Muscle of leg (tissue), 16 donors: ENCODE measurements at places on chromosomes 13 and 19. TPM values are rescaled to one million over a fixed set of nuclear protein-coding genes. Genes with fewer than 3 reads are reported as not detected.

- no peak for DNase-seq
Measured at GRCh38 chr19:7115721-7116120, 46.2 kb downstream of the ZNF557 start.

DNA sequence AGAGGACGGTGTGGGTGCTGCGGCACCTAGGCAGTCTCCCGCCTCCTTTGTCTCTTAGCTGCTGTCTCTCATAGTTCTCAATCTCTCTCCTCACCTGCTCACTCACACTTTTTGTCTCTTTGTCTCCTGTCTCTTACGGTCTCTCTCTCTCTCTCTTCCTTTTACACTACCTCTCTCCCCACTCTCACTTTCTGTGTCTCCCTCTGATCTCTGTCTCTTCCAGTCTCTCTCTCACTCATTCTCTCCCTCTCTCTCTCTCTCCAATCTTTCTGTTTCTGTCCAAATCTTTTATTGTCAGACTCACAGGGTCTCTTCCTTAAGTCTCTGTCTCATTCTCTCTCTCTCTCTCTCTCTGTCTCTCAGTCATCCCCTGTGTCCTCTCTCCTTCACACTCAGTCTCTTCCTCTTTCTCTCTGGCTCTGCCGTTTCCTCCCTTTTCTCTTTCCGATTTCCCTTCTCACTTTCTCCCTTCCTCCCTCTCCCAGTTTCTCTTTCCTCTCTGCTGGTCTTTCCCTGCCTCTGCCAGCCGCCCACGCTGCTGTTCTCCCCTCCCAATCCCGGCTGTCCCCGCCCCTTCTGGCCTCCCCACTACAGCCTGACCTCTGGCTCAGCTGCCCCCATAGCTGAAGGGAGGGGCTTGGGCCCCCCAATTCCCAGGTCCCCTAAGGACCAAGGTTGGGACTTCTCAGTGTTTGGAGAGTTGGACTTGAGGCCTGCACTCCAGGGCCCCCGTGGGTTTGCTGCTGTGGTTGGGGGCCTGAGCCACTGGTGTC lies at the start of gene PLEKHA4:
PLEKHA4 (minus strand) TSS at position 504 of the 773 bp plus-strand sequence. CDS start 997 bp downstream, outside the sequence.
- DNase-seq = peak; percentile 91

GRCh38 chr19:19407633-19407930 lies 2.1 kb downstream of the GATAD2A start:
- DNase-seq = no peak

DNA sequence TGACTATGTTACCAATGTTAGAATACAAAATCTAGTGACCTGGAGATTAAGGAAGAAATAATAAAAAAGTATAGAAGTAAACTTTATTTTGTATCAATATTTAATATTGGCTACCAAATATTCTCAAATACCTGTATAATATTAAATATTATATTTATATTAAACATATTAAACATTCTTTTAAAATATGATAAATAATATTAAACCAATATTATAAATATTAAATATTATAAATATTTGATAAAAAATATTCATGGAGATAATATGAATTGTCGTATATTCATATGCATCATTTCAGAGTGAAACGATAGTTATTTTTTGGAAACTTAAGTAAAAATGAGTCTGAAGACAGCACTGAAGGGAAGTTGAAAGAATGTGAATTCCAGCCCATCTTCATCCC lies 571.2 kb upstream of the KLF12 start:
- no peak for DNase-seq

GRCh38 chr19:38921420-38922274 lies 8.9 kb downstream of the SARS2 start:
- DNase-seq = no peak

- no peak for DNase-seq
Measured at GRCh38 chr13:112715715-112716460, 26.1 kb downstream of the ATP11A start.

DNA sequence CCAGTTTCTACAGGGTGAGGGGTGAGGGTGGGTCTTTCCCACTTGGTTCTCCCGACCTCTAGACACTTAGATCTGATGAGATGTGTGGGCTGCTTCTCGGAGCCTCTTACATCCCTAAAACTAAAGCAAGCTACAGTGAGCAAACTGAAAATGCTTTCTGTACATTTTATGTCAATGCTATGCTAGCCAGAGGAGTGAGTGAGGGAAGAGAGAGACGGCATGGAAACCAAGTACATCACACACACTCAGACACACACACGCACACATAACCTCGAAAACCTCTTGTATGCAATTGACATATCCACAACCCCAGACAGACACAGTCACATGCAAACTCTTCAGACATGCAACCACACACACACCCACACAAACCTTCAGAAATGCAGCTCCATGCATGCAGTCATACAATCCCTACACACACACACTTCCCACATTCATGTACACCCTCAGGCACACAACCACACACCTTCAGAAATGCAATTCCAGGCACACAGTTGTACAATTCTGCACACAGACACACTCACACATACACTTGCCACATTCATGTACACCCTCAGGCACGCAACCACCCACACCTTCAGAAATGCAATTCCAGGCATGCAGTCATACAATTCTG lies 1.4 kb downstream of the SLC1A6 start:
- no peak for DNase-seq

DNA sequence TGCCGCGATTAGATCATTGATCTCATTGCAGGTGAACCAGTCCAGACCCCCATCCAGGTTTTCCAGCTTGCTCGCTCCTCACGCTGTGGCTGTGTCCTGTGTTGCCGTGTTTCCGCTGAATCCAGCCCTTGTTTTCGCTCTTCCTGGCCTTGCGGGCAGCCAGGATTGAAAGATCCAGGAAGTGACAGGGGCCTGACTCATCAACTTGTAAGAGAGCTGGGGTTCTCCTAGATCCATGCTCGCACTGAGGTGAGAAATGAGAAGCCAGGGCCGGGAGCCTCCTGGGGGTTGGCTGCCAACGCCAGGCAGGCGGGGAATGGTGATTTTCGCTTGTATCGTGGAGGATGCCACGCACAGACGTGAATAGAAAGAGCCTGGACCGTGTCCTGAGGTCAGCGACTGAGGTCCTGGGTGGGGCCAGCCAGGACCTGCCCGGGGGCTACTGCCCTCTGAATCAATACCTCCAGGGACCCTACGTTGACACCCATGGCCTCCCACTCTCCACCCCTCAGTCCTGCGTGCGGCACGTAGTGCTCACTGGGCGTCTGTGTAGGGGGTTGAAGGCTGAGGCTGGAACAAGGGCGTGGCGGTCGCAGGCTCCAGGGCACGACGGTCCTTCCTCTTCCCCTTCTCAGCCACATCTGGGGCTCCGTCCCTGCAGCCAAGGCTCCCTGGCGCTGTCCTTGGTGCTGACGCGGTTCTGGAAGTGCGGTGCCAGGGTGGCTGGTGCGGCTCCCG lies 7.3 kb upstream of the PTPRH start:
- DNase-seq = peak; percentile 91

DNA sequence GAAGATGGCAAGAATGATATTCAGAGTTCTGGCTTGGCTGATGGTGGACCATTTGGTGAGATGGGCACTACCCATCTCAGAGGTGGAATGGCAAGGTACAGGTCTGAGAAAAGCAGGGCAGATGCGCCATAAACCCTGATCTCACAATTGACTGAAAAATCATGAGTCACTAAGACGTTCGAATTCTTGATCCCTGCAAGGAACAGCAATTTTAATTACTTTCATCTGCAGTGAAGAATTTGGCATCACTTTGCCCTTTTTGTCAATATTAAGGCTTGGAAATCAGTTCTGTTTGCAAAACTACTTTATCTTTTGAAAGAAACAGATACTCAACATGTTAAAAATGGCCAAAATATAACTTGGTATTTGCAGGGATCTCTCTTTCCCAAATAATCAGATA lies 38.1 kb downstream of the HTR2A start:
- no peak for DNase-seq

GRCh38 chr19:45762870-45763631 lies 6.0 kb downstream of the SIX5 start:
- DNase-seq = no peak

GRCh38 chr19:48444936-48445200 lies 915 bp upstream of the GRWD1 start:
- no peak for DNase-seq

- peak; percentile 25 for DNase-seq
Measured at GRCh38 chr19:49338023-49338677, 2.9 kb downstream of the CD37 start.

Gene PSG11
- 0.38 TPM for polyA plus RNA-seq

Gene ZNF611
- 7.1 TPM for polyA plus RNA-seq

Gene OR7C1
- polyA plus RNA-seq = 0.15 TPM

Gene APOC1
- 15.4 TPM for polyA plus RNA-seq

Gene TRAPPC2B
- 14.8 TPM for polyA plus RNA-seq
